ENCODE measurements at places on chromosomes 2 and 18.

DNA sequence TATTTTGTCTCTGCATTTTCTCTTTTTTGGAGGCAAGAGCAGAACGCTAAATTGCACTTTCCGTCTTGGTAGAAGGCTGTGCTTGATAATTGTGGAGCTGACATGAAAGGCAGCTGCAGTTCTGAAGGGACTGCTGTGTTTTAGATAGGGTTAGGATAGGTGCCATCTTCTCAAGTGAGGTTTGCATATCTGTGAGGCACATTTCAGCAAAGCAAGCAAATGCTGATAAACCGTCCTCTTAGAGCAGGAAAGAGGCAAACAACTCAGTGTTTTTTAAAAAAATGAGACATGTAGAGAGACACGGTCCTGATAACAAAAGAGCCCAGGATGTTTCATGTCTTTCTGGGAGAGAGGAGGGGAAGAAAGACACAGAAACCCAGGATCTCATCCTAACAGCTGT, 217.7 kb downstream of the SOCS6 start:
- DNase-seq = no peak

DNA sequence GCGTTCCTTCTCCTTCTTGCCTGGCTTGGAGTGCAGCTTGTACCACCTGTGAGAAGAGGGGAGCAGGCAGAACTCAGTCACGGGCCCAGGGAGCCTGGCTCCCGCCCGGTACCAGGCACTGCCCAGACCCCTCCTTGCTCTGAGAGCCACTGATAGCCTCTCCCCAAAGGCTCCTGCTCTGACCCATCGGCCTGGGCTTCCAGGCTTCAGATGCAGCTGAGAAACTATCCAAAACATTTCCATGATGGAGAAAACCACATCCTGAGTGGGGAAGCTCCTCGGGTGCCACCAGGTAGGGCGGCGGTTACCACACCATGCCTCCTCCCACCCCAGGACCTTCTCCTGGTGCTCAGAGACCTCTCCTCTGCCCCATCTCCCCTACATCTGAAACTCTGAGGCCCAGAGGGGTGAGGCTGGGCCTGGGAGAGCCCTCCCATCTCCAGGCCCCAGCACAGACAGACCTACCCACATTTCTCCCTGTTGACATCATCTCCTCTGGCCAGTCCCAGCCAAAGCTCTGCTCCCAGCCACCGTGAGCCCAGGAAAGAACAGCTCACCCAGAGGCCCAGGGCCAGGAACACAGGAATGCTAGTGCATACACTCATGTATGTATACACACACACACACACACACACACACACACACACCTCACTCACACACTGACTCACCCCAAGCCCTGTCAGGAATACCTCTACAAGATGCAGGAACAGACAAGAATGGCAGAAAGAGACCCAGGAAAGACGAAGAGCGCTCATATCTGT, 17.9 kb upstream of the SFXN5 start:
- DNase-seq = no peak

GRCh38 chr18:79353267-79353666, 42.5 kb upstream of the NFATC1 start:
- DNase-seq = no peak

DNA sequence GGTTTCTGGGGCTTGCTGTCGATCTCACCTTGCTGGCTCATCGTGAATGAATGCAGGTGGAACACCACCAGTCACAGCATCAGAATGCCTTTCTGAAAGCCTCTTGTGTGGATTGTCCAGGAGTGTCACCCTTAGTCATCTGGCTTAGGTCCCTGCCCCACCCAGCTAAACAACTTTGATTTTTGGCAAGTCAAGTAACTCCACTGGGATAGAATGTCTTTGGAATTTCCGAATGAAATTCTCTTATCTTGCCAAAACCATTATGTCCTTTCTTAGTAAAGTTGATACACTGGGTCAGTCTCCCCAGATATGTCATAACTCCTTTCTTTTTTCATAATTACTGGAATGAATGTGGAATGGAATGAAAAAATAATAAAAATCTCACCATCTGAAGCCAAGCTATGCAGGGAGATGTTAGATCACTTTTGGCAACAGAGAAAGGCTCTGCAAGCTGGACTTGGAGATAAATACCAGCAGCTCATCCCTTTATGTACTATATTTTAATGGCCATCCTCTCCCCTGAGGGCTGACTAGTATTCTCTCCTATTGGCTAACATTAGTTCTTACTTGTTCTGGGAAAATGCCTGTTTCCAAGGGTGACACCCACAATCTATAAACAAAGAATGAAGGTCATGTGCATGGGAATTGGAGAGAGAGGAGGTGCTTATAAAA, 35.4 kb downstream of the INSIG2 start:
- no peak for DNase-seq

GRCh38 chr2:236665572-236666118, 96.0 kb downstream of the ACKR3 start:
- no peak for DNase-seq

GRCh38 chr2:45567288-45567963, 43.6 kb downstream of the SRBD1 start:
- DNase-seq = no peak

DNA sequence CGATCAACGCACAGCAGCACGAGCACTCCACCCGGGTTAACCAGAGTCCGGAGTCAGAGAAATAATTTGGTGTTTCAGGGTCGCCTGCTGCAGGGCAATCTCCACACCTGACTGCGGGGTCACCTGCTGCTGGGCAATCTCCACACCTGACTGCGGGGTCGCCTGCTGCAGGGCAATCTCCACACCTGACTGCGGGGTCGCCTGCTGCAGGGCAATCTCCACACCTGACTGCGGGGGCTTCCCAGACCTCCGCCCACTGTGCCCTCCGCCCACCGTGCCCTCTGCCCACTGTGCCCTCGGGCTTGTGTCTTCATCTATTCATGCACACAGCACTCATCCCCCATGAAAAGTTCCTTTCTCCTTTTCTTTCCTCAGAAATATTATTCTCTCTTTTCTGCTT, 500.2 kb upstream of the SALL3 start:
- no peak for DNase-seq

DNA sequence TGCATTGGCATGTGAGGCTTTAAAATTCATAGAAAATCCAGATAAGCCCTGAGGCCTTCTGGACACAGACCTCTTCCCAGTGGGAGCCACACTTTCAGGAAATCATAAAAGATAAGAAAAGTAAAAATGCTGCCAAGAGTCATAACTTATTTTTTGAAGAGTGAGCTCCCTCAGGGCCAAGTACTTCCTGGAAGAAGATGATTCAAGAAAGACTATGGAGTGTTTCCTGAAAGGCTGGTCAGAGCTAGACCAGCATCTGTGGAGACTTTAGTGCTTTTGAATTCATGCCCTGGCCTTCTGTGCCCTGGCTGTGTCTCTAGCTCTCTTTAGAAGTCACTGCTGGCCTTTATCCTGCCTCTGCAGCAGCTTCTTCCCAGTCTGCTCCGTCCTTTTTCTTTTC, 6.4 kb upstream of the XDH start:
- DNase-seq = no peak

DNA sequence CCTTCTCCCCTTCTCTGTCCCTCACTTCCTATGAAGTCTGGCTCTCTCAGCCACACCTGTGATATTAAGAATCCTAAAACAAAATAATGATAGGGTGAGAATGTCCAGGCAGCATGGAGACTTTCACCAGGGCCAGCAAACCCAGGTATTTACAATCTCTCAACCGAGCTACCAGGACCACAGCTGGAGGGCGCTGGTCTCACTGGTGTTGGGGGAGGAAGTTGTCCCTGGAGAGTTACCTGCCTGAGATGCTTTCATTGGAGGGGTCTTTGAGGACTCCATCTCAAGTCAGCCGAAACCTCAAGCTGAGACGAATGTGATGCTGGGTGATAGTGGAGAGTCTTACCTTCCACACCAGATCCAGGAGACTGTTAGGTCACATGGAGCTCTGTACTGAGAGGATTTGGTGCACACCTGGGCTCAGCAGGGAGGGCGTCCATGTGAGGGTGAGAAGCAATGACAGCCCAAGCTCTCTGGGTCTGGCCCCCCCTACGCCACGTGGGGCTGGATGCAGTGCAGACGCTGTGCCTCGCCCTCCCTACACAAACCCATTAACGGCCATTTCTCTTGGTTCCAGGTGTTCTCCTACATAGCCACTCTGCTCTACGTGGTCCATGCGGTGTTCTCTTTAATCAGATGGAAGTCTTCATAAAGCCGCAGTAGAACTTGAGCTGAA, 27.4 kb downstream of the MAL start:
- no peak for DNase-seq

GRCh38 chr2:211879323-211879722, 659.3 kb downstream of the ERBB4 start:
- DNase-seq = no peak

DNA sequence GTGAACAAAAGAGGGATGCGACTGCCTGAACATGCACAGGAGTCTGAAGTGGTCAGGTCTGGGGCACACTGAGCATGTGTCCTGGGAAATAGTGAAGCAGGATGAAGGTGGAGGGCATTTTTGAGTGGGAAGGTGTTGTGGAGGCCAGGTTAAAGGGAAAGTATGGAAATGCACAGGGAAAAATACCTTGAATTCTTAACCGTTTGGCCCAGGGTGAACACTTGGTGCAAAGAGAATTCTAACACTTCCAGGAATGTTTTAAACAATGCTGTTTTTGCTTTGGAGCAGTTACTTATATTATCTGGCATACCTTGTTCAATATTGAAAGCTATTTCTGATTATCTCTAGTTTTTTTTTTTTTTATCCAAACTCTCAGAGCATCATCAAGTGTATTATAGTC, 623.5 kb downstream of the DCC start:
- DNase-seq = no peak

GRCh38 chr18:53586923-53587322, 637.5 kb downstream of the MBD2 start:
- DNase-seq = no peak

GRCh38 chr2:422676-423435, 135.0 kb upstream of the ALKAL2 start:
- no peak for DNase-seq

DNA sequence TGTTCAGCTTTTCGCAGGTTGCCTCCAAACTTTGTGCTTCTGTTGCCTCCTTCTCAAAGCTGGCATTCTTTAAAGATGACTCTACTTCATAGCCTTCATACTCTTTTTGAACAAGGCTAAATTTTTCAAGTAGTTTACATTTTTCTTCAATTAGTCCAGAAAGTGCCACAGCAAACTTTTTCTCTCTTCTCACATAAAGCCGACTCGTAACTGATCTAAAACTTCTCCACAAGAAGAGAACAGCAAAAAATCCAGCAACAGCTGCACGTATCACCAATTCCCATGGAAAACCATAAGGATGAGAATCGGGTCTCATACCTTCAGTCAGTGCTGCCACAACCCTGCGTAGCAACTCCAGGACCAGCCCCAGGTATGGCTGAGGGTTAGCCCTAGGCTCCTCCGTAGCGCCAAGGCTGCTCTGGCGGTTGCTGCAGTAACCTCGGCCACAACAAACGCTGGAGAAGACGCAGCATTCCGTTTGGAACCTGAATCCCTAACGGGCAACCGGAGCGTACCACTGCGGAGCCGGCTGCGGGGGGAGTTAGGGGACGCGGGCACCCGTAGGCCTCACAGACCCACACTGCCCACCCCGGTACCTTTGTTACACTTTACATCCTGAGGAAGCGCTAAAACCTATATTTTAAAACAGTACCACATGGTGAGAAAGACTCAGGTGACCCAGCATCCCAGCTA, at the start of gene CTAGE1:
Gene CTAGE1, minus strand, starts transcription at position 420 of the 693 bp plus-strand sequence. Its CDS starts 104 bp downstream, at position 316.
- DNase-seq = no peak

- DNase-seq = no peak
Observed at GRCh38 chr2:85718009-85718391, 23.8 kb downstream of the GNLY start.

- DNase-seq = no peak
Observed at GRCh38 chr2:132664096-132664495, 5.9 kb downstream of the LYPD1 start.

GRCh38 chr2:173395567-173396351, 41.1 kb downstream of the CDCA7 start:
- DNase-seq = no peak

DNA sequence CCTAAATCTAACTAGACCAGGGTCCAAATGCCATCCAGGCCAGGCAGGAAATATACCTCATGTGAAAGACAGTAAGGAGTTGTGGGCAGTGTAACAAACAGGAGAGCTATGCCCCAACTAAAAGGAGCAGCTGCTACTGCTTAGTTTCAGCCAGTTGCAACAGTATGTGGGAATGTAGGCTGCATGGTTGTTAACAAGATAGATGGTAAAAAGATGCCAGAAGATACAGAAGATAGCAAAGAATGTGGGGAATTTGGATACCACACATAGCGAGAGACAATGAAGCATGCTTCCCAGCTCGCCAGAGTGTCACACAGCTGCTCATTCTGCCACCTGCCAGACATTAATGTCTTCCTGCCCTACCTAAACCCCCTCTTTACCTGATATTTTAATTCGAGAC, 39.4 kb upstream of the CYBRD1 start:
- DNase-seq = no peak

- DNase-seq = no peak
Observed at GRCh38 chr18:213505-213904, 54.3 kb downstream of the THOC1 start.

GRCh38 chr2:201781557-201782051, 871 bp upstream of the ALS2 start:
- DNase-seq = no peak

GRCh38 chr2:120447127-120447785, 101.3 kb downstream of the INHBB start:
- no peak for DNase-seq

Measured in stimulated activated CD4-positive, alpha-beta T cell treated with anti-CD3 and anti-CD28 coated beads, Interleukin-1b, Interleukin-23, amount 100 ng/mL, for 24 hours (primary cell).